ENCODE measurements at places on chromosomes 13 and 19.
A peak's percentile ranks its signal among the peaks of the same experiment; 100 is the strongest.

DNA sequence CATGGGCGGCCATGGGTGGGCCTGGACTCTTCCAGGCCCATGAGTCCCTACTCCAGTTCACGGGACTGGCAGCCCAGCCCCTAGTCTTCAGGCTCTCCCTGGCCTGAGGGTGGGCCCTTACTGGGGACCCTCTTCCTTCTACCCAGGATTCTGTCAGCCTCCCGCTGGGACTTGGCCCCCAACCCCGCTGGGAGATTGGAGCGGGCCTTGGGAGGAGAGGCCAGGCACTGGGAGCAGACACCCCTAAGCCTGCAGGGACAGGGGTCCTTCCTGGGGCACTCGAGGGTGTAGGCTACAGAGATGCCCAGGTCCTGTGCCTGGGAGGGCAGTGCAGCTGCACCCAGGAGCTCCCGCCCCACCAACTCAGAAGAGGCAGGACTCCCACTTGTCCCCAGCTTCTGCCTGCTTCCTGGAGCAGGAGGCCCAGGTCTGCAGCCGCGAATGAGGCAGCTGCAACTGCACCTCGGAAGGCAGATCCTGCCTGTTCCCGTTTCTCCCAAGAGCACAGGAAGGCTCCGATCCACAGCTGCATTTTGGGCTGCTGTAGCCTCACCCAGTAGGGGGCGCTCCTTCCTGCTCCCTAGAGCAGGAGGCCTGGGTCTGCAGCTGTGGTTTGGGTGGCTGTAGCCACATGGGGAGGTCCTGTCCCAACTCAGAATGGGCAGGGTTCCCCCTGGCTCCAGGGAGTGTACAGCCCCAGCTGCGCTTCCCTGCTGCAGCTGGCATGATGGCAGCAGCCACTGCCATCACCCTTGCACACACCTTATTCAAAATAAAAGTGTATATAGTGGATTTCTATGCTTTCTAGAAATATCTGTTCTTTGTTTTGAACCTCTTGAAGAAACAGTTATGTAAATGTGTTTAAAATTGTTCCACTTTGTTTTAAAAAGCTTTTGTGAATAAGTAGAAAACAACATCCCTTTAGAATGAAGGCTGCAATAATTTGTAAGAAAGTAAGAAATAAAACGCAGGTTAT lies 46.8 kb downstream of the TEX26 start:
- DNase-seq, result no peak

DNA sequence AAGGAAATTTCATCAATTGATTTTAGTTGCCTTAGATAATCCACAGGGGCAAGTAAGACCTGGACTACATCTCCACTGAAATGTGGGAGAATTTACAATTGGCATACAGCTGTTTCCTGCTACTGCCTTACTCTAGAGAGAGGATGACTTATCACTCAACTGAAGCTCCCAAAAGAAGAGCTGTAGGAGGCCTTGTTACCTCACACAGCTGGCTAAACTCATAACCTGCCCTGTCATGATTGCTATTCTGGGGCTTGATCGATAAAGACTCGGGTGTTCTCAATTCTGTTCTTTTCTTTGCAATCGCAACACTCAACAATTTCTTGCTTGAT lies 1396.4 kb downstream of the EFNB2 start:
- no peak for DNase-seq

DNA sequence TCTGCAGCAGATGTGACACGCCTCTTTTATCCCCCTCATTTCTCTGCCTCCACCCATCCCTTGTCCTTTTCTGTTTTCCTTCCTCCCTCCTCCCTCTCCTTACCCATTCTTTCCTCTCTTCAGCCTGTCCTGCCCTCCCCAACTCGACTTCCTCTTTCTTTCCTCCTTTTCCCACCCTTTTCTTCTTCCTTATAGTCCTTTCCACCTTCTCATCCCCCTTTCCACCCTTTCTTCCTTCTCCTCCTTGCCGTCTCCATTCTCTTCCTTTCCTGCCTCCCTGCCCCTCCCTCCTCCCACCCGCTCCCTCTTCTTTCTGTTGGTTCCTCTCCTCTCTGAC lies 688 bp upstream of the ZNF71 start:
- no peak for DNase-seq

- DNase-seq, result peak; percentile 45
These were observed at the start of gene RASA3 for GRCh38 chr13:114132419-114133121. Gene RASA3, minus strand, starts transcription at chr13:114132623. Its CDS starts 134 bp downstream, at chr13:114132489.

GRCh38 chr19:10388957-10389356 lies 8.6 kb upstream of the TYK2 start:
- peak; percentile 74 for DNase-seq

DNA sequence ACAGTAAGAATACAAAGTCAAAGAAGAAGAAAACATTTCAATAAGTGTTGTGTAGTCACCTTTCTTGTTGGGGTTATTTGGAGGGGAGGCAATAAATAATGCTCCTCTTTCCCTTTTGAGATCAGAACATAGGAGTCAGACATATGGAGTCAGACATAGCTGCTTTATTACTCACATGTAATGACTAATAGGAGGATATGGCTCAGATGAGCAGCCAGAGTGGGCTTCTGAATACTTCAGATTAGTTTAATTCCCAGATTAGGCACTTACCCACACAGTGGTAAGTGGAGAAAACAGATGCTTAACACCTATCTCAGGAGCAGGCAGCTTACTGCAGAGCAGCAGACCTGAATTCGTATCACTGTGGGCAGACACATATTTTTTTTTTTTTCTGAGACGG lies 31.7 kb upstream of the C1QTNF9B start:
- DNase-seq, result no peak

- DNase-seq, result no peak
These were observed at the start of gene DBP for GRCh38 chr19:48636859-48637448. Gene DBP, minus strand, starts transcription at chr19:48637379. Its CDS starts 385 bp downstream, at chr19:48636994.

DNA sequence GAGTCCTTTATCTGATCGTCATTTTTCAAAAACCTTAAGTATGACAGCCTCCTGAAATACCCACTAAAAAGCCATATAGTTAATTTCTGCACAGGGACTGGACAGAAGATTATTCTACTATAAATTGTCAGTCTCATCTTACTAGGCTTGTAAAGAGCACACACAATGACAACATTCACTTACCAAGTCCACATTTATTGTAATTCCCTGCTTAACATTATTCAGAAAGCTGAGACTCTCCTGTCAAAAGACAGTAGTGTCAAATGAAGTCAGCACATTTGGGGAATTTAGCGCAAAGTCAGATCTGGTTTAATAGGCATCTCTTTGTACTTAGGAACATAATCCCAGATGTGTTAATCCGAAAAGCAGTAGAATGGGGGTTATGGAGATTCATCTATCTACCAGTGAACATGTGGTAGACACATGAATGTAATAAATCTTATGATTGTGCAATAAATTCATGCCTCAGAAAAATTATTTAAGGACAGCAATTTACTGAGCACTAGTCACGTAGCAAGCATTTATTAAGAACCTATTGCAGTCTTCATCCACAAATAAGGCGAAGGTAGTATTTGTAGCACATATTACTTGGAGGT lies 224.6 kb upstream of the GPC6 start:
- DNase-seq, result no peak

DNA sequence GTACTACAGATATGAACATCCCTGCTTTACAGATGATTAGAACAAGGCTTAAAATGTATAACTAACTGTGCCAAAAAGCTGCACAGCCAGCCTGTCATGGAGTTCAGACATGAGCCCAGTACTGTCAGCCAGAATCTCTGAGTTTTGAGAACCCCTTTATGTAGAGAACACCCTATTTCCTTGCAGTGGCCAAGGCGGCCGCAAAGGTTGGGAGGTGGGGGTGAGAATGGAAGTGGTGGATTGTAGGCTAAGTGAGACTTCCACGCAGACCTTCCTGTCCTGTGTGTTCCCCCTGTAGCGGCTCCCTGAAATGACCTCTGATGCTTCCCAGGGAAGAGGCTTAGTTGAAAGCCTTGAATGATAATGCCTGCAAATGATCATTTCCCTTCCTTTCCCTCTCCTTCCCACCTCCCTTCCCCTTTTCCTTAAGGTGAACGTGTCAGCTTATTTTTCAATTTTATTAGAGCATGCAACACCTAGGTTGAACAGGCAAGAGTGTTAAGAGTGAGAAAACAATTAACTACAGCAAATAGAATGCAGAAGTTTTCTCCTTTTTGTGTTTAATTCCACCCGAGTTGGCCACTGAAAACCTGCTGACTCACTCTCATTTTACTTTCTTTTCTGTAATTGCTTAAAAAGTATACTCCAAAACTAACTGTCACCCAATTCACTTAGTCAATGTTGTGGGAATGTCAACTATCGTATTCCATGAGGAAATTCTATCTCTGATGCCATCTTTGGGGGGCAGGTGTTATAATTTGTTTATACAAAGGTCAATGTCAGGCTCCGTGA lies 167.0 kb upstream of the EDNRB start:
- no peak for DNase-seq

- no peak for DNase-seq
These were observed 5.3 kb upstream of the DOCK9 start for GRCh38 chr13:98983182-98983581.

GRCh38 chr19:16895467-16896145 lies 6.8 kb downstream of the F2RL3 start:
- DNase-seq, result no peak

DNA sequence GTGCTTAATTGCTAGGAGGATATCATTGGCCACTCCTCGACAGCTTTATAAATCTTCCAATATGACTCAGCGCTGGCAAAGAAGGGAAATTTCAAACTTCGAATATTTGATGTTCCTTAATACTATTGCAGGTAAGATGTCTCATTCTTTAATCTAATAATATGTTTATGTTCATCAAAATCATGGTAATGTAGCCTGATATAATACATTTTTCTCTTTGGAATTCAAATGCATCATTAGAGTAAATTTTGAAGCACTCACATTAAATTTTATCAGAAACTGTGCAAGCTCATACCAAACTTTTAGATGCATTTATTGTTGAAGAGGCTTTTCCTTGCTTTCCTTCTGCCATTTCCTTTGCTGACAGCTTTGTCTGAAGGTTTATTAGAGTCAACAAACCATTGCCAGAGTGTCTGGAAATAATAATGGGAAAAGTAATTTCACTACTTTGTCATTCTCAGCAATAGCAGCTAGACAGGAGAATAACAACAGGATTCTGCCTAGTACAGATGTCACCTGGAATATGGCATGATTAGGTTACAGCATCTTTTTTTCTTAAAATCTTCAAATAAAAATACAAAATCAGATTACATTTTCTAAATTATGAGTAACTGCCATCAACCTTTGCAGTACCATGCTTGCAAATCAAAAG lies 78.6 kb upstream of the MAB21L1 start:
- DNase-seq, result no peak

DNA sequence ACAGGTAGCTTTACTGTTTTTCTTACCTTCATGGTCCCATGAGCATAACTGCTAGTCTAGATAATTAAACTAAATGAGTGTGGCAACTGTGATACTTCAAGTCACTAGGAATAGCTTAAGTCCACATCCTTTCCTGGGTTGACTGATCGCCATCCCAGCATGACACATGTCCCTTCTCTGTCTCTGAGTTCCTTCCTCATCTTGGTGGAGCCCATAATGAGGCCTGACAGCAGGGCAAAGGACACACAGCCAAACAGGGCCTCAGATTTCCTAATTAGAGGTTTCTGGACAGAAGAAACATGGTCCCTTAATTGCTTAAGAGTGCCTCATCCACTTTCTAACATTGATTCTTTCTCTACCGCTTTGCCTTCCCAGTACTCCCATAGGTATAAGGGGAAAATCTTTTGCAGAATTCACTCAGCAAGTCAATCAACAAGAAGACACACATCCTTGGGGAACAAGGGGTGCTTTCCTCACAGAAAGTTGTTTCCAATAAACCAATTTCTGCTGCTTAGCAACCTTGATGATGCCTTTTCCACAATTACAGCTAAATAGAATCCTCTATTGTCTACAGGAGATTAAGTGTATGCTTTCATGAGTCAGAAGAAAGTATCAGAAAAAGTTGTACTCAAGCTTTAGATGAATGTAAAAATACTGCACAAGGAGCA lies 208.3 kb upstream of the SERP2 start:
- DNase-seq, result no peak

GRCh38 chr13:110336681-110337080 lies 29.6 kb downstream of the COL4A2 start:
- DNase-seq, result no peak

DNA sequence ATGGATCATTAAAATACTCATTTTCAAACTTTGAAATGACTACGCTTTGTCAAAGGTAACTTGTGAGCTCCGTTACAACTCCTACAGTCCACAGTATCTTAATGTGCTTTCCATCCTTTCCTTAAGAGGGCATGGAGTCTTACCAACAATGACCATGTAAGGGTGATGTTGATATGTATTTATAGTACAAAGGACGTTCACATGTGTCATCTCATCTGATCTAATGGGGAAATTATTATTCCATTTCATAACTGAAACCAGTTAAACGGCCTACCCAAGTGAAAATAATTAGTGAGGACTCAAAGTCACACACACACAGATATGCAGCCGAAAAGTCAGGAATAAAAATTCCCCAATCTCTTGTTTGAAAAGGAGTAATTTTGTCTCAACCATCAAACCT lies 9.6 kb downstream of the USP12 start:
- DNase-seq, result no peak

DNA sequence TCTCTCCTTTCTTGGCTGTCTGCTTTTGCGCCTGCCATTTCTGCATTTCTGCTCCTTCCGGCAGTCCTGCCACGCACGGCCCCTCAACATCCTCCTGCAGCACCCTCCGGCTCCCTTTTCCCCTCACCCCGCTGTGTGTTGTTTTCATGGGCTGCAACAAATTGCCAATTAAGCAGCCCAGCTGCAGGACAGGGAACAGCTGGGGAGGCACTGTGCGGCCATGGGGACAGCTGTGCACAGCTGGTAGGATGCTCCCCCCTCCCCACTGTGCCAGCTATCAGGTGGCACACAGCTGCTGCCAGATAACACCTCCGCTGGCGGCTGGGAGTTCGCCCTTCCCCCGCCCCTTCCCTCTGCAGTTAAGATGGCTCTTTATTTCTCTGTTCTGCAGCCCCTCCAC lies 25.4 kb downstream of the LYL1 start:
- DNase-seq, result no peak

- no peak for DNase-seq
These were observed 48.1 kb upstream of the PCDH9 start for GRCh38 chr13:67278235-67278634.

GRCh38 chr19:58469241-58470013 lies 2.5 kb downstream of the ZNF324 start:
- no peak for DNase-seq

- no peak for DNase-seq
These were observed 132.1 kb downstream of the ATP8A2 start for GRCh38 chr13:25503856-25504255.

DNA sequence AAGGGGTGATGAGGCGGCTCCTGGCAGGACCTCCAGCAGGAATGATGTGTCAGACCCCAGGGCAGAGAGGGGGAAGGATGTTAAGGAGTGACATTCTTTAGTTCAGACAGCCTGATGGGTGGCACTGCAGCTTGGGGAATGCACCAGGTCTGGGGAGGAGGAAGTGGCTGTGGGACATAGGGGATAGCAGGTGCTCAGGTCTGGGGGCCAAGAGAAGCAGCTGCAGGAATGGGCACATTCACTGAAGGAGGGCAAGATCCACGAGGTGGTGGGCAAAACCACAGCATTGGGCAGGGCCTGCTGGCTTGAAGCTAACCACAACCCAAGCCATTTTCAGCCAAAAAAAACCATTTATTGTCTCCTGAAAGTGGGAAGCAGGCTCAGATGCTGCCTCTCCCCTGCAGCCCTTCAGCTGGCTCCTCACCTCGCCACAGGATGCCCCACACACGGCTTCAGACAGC lies 26.5 kb downstream of the COMP start:
- DNase-seq, result no peak

GRCh38 chr13:33078263-33078662 lies 62.0 kb downstream of the KL start:
- no peak for DNase-seq

- DNase-seq, result no peak
These were observed 10.9 kb downstream of the APOC1 start for GRCh38 chr19:44925114-44925891.
